ENCODE measurements at places on chromosomes 2 and 18.

DNA sequence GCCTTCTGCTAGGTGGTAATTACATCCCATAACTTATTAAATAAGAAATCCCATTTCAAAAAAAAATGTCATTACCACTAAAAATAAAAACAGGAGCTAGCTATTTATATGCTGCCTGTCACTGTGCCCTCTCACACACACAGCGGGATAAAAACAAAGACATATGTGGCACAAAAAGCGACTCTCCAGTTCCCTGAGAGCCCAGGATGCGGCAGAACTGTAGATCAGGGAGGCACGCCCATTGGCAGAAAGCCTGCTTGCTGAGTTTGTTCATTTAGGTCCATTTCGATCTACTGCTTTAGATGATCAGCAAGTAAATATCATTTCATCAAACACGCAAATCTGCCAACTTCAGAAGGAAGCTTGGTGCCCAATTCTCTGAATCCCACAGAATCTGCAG is 124.4 kb downstream of the TMEM163 start:
- DNase-seq: no peak

DNA sequence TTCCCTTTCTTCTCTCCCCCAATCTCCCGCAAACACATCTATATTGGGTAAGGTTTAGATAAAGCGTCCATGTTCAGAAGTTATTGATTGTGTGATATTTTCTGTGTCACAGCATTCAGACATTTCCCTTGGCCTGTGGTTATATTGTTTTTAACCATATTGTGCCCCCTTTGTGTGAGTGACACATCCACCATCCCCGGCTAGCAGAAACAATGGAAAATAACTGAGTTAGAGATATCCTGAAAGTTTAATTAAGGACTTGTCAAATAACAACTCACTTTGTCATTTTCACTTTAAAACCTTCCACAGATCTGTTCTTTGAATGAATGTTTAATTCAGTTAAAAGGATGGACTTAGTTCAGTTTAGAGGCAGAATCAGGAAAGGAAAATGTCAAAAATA is 151.0 kb downstream of the KCNJ3 start:
- DNase-seq: no peak

DNA sequence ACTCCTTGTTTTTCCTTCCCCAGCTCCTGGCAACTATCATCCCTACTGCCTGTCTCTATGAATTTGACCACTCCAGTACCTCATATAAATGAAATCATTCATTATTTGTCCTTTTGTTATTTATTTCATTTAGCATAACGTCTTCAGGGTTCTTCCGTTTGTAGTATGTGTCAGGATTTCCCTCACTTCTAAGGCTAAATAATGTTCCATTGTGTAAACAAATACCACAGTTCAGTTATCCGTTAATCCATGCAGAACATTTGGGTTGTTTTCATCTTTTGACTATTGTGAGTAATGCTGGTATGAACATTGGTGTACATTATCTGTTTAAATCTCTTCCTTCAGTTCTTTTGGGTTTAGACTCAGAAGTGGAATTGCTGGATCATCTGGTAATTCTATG is 18.8 kb downstream of the DYNC2LI1 start:
- DNase-seq: no peak

- DNase-seq: no peak
Measured at GRCh38 chr2:224722250-224722649, 6.1 kb upstream of the CCDC195 start.

Measured in stimulated activated CD4-positive, alpha-beta T cell treated with anti-CD3 and anti-CD28 coated beads, Interleukin-2, amount 100 ng/mL, for 24 hours (primary cell).